Nephron progenitor cell (in vitro differentiated cells): ENCODE measurements at places on chromosomes 6 and 20.

DNA sequence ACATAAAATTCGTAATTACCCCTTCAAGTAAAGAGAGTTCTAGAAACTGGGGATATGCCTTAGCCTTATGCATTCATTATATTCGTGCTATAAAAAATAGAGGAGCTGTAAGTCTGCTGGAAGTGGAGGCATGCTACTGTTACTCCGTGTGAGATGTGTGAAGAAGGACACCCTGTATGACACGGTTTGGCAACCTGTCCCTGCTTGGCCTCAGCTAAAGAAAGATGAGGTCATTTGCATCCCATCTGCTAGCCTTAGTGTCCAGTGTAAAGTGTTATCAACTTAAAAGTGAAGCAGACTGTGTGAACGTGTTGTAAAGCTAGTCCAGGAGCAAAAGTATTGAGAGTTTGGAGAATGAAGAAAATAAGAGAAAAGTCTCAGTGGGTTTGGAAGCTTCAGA, 135.1 kb upstream of the RAB32 start:
- H3K27me3 ChIP-seq = no peaks in the 10 kb centered on the region
- no peaks in the 10 kb centered on the region for H3K36me3 ChIP-seq
- H3K4me3 ChIP-seq = no peak overlapping the region
- no peak overlapping the region for H3K27ac ChIP-seq

DNA sequence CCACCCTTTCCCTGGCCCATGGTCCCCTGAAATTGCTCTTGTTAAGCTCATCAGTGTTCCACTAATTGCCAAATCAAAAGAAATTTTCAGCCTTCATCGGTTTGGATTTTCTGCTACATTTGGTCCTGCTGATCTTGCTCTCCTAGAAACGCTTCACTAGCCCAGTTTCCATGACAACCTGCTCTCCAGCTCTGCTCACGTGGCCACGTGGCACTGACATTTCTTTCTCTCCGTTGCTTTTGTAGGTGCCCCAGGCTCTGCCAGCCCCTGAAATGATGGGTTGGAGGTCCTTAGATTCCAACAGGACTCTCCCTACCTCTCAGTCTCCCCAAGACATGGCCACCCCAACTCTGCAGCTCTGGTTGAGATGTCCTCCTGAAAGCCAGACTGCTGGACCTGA, 45.8 kb upstream of the NNAT start:
- peaks cover 34% of the 10 kb centered on the region for H3K4me1 ChIP-seq
- H3K27ac ChIP-seq = no peak overlapping the region
- peaks cover 45% of the 10 kb centered on the region for H3K27me3 ChIP-seq
- H3K4me3 ChIP-seq = no peak overlapping the region

DNA sequence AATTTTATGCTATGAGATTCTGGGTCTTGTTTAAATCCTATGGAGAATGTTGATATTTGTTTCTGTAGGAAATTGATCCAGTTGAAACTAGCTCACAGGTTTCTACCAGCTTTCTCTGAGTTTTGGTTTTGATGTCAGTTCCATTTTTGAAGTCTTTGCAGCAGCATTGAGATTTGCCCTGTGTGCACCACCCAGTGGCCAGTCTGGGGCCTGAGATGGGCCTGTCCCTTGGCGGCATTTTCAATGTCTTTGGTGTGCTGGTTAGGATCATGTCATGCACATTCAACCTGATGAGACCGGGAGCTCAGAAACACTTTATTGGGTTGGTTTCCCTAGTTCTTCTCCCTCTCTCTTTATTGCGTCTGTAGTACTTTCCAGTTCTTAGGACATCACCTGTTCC, 395.2 kb upstream of the MAP3K7 start:
- no peak for DNase-seq
- H3K27me3 ChIP-seq = no peaks in the 10 kb centered on the region
- H3K4me1 ChIP-seq = peaks cover 22% of the 10 kb centered on the region
- no peaks in the 10 kb centered on the region for H3K36me3 ChIP-seq

DNA sequence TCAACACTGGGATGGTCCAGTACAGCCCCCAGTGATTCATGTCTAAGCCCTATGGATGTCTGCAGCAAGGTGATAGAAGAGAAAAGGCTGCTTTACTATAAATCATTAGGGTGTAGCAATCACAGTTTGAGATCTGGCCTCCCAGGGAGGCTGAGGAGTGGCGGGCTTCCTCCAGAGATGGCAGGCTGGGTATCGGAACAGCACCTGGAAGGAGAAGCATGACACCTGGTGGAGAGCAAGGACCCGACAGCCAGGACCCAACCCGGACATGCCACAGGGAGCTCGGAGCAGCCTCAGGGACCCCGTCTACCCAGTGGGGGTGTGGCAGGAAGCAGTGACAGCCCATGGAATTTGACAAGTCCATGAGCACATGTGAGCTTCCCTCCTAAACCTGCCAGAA, 114.8 kb upstream of the CD93 start:
- peak; percentile 35 for DNase-seq
- peaks cover 36% of the 10 kb centered on the region for H3K4me1 ChIP-seq
- H3K36me3 ChIP-seq = no peaks in the 10 kb centered on the region

DNA sequence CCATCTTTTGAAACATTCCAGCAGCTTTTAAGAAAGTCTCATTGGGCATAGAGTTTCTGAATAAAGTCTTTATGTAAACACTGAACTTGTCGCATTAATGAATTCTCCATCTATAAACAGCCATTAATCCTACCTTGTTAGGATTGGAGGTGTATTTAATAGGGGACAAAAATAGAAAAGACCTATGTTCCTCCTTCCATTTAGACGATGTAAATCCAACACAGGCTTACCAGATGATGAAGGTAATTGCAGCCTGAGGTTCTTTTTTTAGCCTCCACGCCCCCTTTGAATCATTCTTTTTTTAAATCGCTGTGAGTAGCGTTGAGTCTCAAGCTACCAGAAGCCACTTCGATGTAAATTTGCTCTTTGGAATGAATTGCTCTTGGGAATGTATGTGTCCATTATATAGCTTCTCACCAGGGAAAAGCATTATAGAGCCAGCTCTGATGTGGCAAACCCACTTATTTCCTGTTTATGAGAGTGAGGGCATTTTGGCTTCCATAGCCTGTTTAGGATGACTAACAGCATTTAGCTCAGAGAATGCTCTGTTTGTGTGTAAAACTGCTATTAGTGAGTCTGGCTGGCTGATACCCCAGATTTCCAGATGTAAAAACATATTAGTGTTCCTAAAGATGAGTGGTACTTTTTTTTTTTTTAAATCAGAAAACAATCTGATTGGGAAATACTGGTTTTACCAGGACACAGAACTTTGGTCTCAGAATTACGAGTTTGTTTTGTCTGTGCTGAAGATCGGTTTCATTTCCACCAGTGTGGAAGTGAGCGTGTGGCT, 74.9 kb upstream of the CLDN20 start:
- no peak for DNase-seq
- H3K27me3 ChIP-seq = no peaks in the 10 kb centered on the region
- H3K4me1 ChIP-seq = peaks cover 56% of the 10 kb centered on the region
- H3K36me3 ChIP-seq = no peaks in the 10 kb centered on the region

GRCh38 chr6:30757261-30757904, 13.0 kb upstream of the IER3 start:
- no peak overlapping the region for H3K27ac ChIP-seq
- no peak overlapping the region for H3K4me3 ChIP-seq
- DNase-seq = no peak
- peaks cover 3% of the 10 kb centered on the region for H3K27me3 ChIP-seq
